ENCODE measurements at places on chromosomes 6 and 20.

DNA sequence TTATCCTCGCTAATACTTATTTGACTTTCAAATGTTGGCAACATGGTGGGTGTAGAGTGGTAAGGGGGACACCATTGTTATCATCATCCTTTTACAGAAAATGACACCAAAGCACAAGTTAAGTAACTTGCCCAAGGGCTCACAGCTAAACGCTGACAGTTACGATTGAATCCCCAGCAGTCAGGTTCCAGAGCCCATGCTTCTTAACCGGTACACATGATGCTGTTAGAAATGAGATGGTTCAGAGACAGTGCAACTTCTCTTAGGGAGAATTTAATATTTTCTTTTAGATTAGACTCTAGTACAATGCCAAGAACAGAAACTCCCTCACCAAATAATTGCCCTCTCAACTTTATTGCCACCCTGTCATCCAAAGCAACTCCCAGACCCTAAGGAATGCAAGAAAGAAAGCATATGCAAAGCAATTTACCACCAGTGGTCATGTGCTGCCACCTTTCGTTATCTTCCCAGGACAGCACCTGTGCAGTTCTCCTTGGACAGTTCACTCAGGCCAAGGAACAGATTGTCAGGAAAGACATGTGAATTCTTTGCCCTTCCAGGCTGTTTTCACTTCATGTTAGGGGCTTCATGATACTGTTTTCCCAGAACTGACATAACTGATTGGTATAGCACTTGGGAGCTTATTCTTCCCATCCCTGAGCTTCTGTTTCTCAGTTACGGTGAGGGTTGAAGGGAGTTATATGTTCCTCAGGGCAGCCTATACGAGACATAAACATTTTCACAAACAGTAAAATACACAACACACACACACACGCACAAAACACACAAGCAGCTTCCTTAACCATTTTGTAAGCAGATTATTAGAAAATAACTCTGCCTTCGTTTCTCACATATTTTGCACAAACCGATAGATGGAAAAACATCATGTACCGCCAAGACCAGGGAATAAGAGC, 5.1 kb downstream of the HLA-DMA start:
- DNase-seq: no peak

GRCh38 chr6:43277643-43278523, 20.2 kb upstream of the SLC22A7 start:
- DNase-seq: no peak

- no peak for DNase-seq
Measured at GRCh38 chr6:137352859-137353258, 133.7 kb upstream of the IFNGR1 start.

- DNase-seq: no peak
Measured at GRCh38 chr6:156688620-156688971, 88.6 kb upstream of the ARID1B start.

DNA sequence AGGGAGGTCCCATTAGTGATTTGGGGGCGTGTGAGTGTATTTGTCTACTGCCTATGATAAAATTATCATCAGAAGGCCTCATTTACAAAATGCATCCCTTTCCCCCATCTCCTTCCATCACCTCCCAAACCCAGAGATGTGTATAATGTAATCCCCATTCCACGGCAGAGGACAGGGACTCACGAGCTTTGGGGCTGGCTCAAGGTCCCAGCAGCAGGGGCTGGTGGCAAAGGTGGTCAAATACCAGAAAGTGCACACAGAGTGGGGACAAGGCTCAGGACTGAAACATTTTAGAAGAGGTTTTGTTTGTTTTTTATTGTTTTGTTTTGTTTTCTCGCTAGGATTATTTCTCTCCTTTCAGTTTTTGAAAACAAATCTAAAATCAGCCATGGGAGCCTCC, 68.5 kb upstream of the TOP1 start:
- DNase-seq: no peak

All from brain pericyte (primary cell).